ENCODE measurements at places on chromosomes 7 and 10. TPM values are rescaled to one million over a fixed set of nuclear protein-coding genes. Genes with fewer than 3 reads are reported as not detected.

GRCh38 chr10:109317746-109318366 lies 605.5 kb downstream of the XPNPEP1 start:
- H3K4me1 ChIP-seq = no peaks in the 10 kb centered on the region
- no peak overlapping the region for H3K4me3 ChIP-seq
- no peak overlapping the region for H3K27ac ChIP-seq
- DNase-seq = no peak
- H3K27me3 ChIP-seq = no peaks in the 10 kb centered on the region
- no peaks in the 10 kb centered on the region for H3K36me3 ChIP-seq

DNA sequence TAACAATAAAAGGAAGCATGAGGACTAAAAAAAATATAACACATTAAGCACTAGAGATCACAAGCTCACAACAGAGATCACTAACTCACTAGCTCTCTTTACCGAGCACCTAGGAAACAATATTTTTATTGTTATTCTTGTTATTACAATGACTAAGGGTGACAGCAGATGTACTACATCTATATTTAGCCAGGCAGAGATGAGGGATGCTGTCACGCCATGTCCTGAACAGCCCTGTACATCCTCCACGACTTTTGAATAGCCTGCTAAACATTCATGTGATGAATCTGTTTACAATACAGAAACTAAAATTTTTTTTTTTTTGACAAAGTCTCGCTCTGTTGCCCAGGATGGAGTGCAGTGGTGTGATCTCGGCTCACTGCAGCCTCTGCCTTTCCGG lies 22.7 kb downstream of the FAM133B start:
- no peak overlapping the region for H3K27ac ChIP-seq
- no peak overlapping the region for H3K4me3 ChIP-seq
- peaks cover 34% of the 10 kb centered on the region for H3K36me3 ChIP-seq
- H3K27me3 ChIP-seq = no peaks in the 10 kb centered on the region
- H3K4me1 ChIP-seq = no peaks in the 10 kb centered on the region

GRCh38 chr10:99506416-99506815 lies 26.3 kb upstream of the NKX2-3 start:
- H3K4me1 ChIP-seq = no peaks in the 10 kb centered on the region
- peaks cover 20% of the 10 kb centered on the region for H3K27me3 ChIP-seq
- H3K27ac ChIP-seq = no peak overlapping the region
- no peak overlapping the region for H3K4me3 ChIP-seq
- no peaks in the 10 kb centered on the region for H3K36me3 ChIP-seq
- DNase-seq = no peak

DNA sequence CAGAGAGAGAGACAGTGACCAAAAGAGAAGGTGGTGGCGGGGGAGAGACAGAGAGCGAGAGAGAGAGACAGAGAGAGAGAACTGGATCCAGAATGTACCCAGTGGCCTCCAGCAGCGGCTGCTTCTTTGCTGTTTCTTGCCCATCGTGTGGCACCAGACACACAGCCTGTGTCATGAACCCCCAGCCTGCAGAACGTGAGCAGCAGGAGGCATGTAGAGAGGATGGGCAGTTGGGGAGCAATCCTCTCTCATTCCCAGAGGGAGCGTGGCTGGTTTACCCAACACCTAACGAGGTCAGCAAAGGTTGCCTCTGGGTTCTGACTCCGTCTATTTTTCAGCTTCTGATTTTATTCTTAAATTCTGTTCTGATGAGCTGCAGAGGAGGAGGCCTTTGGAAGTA lies 168.1 kb downstream of the ADARB2 start:
- no peak overlapping the region for H3K27ac ChIP-seq
- H3K27me3 ChIP-seq = peaks cover 7% of the 10 kb centered on the region
- H3K36me3 ChIP-seq = no peaks in the 10 kb centered on the region
- no peak for DNase-seq
- no peak overlapping the region for H3K4me3 ChIP-seq
- H3K4me1 ChIP-seq = no peaks in the 10 kb centered on the region

The SPDYE2 gene
- not detected for total RNA-seq

Measured in HCT116 (cell line).